ENCODE measurements at places on chromosomes 12 and 14.

GRCh38 chr14:97410667-97411620 lies 613.8 kb downstream of the VRK1 start:
- no peak overlapping the region for H3K27ac ChIP-seq
- peaks cover 29% of the 10 kb centered on the region for H3K4me1 ChIP-seq
- H3K27me3 ChIP-seq, result peaks cover 9% of the 10 kb centered on the region
- no peak overlapping the region for H3K4me3 ChIP-seq

DNA sequence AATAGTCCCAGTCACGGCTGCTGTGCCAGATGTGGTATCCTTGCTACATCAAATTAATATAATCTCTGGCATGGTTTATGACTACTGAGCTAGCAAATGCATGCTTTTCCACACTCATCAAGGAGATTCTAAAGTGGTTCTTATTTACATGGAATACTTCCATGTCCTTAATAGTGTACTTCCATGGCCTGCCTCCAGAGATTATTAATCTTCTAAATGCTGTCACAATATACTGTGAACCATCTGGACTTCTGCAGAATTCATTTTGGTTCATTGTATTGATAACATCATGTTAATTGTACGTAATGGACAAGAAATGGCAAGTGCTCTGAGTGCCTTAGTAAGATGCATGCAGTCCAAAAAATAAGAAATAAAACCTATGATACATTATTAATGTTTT lies 230.8 kb downstream of the NUAK1 start:
- no peak overlapping the region for H3K27ac ChIP-seq
- H3K4me1 ChIP-seq, result no peaks in the 10 kb centered on the region
- no peak overlapping the region for H3K4me3 ChIP-seq

DNA sequence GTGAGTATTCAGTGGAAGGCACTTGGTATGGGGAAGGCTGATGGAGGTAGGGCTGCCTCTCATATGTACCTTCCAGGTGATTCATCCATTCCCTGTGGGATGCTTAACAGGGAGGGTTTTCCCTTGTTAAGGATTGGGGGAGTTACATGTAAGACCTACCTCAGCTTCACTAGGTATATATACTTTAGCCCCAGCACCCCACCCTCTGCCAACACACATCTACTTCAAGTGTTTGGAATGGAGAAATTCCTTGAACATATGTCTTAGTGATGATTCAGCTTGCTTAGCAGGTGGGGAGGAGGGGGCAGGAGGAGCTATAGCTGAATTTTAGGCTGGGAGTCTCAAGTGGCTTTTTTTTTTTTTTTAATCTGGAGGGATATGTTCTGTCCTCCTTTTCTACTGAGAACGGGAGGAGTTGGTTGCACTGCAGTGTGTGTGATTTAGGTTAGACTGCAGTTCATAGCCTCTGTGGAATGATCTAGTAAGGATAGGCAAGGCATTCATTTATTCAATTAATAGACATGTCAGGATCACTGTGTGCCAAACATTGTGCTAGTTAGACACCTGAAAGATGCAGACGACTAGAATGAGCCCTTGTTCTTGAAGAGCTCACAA lies 1.7 kb downstream of the PIP4K2C start:
- no peak overlapping the region for H3K27ac ChIP-seq
- H3K4me1 ChIP-seq, result peaks cover 21% of the 10 kb centered on the region
- H3K4me3 ChIP-seq, result peak overlapping the region; percentile 82
- no peaks in the 10 kb centered on the region for H3K27me3 ChIP-seq

DNA sequence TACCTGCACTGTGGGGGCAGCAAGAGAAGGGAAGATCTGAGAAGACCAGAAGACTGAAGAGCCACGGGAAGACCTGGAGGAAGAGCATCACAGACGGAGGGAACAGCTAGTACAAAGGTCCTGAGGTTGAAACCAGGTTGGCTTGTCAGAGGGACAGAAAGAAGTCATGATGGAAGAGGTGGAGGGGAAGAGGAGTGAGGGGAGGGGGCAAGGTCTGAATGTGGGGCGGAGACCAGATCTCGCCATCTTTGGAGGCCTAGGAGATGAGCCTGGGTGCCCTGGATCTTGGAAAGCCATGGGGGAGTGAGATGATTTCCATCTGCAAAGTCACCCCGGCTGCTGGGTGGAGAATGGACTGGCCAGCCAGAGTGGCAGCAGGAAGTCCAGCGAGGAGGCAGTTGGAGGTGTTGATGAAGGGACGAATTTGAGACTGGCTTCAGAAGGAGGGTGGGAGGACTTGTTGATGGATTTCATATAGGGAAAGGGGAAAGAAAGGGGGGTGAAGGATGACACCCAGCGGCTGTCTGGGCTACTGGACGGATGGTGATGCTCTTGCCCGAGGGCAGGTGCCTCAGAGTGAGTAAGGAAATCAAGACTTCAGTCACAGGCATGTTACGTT lies 14.6 kb upstream of the UBC start:
- H3K4me3 ChIP-seq, result peak overlapping the region; percentile 95
- H3K27ac ChIP-seq, result peak overlapping the region; percentile 54
- peaks cover 6% of the 10 kb centered on the region for H3K27me3 ChIP-seq
- no peak for DNase-seq
- H3K36me3 ChIP-seq, result peaks cover 7% of the 10 kb centered on the region

GRCh38 chr14:55019968-55020554 lies 6.8 kb downstream of the WDHD1 start:
- H3K27me3 ChIP-seq, result no peaks in the 10 kb centered on the region
- H3K27ac ChIP-seq, result no peak overlapping the region
- no peak for DNase-seq
- peaks cover 23% of the 10 kb centered on the region for H3K4me1 ChIP-seq
- H3K4me3 ChIP-seq, result no peak overlapping the region

DNA sequence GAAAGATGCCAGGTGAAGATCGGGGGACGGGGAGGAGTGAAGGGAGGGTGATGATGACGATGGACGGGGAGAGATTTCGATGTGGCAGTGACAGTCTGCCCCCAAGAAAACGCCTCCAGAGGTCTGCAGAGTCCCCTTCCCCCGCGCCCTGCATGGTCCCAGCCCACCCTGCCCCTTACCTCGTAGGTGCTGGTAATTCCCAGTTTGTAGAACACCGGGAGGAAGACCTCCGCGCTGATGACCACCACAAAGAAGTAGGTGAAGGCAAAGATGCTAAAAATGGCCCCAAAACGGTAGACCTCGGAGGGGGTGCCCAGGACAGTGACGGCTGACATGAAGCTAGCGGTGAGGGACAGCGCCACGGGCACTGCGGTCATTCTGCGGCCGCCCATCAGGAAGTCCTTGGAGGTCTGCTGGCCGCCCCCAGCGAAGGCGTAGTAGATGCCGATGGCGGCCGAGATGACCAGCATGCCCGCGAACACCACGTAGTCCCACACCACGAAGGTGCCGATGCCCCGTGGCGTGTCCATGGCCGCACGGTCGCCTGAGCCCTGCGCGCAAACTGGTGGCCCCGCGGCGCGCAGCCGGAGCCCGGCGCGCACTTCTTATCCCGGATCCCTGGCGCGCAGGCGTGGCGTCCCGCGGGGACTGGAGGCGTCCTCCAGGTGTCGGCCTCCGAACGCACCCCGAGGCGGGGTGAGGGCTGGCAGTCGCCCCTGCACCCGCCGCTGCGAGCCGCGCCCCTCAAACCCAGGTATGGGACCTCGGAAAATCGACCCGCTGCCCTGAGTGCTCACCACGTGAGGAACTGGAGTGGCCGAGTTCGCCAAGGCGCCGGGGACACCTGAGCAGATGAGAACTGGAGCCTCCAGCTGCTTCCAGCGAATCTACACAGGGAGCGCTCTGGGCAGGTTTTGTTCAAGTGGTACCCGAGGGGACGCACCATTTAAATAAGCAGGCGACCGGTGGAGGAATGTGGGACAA lies at the start of gene SLC5A8:
SLC5A8 (minus strand) TSS at position 920 of the 984 bp plus-strand sequence; CDS start at position 530, 390 bp downstream.
- no peak within 1 kb of the TSS for H3K27ac ChIP-seq
- H3K36me3 ChIP-seq, result peaks cover 1% of the 10 kb centered on the region
- H3K27me3 ChIP-seq, result peaks cover 42% of the 10 kb centered on the region
- no peak within 1 kb of the TSS for H3K4me3 ChIP-seq
- peaks cover 1% of the 10 kb centered on the region for H3K4me1 ChIP-seq
- no peak for DNase-seq

Measured in activated naive CD4-positive, alpha-beta T cell treated with anti-CD3 and anti-CD28 coated beads for 36 hours (primary cell).